Urinary bladder (tissue), 4 donors: ENCODE measurements at places on chromosomes 11 and 22. TPM values are rescaled to one million over a fixed set of nuclear protein-coding genes. Genes with fewer than 3 reads are reported as not detected.

DNA sequence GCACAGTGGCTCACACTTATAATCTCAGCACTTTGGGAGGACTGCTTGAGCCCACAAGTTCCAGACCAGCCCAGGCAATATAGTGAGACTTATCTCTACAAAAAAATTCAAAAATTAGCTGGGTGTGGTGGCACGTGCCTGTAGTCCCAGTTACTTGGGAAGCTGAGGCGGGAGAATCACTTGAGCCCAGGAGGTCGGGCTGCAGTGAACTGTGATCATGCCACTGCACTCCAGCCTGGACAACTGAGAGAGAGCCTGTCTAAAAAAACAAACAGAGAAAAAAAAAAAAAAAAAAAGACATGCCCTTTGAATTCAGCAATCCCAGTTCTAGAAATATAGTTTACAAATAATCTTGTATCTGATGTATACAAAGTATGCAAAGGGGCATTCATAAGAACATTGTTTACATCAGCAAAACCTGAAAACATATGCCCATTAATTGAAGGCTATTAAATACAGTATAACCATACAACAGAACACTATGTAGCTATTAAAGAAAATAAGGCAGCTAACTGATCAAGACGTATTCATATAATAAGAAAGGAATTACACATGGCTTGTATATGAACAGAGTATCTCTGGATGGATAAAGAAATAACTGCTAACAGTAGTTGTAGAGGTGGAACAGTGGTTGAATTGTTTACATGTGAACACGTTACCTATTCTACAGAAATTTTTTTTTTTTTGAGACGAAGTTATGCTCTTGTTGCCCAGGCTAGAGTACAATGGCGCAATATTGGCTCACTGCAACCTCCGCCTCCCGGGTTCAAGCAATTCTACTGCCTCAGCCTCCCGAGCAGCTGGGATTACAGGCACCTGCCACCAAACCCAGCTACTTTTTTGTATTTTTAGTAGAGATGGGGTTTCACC is 35.7 kb downstream of the CELF1 start:
- no peak for DNase-seq

DNA sequence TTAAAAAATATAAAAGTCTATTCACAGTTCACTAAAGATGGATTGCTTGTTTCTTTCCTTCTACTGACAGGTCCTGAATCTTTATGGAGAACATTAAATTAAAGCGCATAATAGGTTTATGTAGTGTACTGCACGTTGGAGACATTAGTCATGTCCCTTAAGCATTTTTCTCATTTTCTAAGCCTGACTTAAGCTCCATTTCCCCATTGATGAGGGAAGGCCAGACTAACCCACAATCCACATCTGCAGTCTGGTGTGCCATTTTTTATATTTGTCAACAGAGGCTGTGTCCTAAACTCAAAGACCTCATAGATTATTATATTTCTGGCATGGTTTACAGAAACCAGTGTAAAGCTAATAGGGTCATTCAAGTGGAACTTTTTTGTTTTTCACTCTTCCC is 39.9 kb downstream of the CADM1 start:
- no peak for DNase-seq

- DNase-seq: no peak
These were observed 36.8 kb downstream of the ARFGAP2 start for GRCh38 chr11:47139878-47140277.

DNA sequence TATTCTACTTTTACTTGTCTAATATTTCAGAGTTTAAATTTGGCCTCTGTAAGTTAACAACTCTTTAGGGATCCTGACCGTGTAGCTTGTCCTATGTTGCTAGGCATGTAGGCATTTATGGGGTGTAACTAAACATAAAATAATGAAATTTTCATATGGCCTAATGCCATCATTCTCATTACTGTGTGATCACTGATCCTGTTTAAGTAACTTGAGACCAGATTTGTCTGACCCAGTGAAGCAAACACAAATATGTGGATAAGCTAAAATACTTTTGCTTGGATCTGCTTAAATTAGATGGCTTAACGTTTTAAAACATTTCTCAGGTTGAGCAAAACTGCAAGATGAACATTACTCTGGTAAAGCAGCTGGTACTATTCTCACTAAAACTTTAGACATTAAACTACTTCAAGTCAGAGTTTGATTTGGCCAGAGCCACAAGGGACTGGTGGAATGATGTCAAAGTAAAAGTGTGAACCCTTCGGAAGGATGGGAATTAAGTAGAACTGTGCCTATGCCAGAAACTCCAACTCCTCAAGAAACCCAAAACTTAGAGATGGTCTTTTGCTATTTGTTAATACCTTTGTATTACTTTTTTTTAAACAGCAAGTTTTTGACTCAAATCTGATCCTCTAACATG is 12.5 kb downstream of the QSER1 start:
- DNase-seq: no peak

DNA sequence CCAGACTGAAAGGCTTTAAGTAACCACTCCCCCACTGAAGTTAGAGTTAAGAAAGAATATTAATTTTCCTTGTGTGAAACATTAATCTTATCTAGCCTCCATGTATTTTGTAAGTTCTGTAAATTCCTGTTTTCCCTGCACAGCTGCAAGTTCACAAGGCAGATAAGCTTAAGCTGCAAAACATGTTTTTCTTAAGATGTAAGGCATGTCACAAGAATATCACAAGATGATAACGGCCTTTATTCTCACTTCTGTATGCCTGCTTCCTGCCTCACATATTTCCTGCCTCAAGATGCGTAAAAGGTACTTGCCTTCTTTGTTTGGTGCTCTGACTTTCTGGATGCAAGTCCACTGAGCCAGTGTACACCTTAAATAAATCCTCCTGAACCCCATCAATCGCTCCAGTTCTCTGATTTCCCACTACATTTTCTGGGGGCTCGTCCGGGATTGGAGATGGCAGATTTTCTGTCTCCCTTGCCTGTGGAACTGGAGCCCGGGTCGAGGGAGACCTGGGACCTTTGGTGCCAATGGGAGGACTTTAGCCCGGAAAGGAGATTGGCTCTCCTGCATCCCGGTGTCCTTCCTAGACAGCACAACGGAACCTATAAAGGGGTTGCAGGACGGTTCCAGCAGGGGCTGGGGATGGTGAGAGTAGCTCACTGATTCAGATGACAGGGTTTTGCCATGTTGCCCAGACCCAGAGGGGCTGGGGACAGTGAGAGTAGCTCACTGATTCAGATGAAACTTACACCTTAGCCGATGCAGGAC is 30.2 kb downstream of the PPARA start:
- DNase-seq: no peak

DNA sequence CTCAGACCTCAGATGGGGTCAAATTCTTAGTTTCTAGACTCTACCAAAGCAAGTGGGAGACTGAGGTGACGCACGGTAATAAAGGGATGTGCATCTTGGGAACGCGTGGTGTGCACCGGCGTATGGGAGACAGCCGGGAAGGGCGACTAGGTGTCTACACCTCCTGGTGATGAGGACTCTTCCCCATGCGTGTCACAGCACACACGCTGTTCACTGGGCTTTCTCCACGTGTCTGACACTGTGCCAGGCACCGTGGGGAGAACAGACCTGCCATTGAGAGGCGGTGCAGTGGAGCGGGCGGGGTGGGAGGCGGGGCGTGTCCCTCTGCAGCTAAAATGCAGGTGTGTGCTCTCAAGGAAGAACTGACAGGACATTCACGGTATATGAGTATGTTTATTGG is 5.3 kb downstream of the FXYD6 start:
- DNase-seq: no peak

GRCh38 chr22:48055827-48056226 is 1293.4 kb downstream of the TBC1D22A start:
- no peak for DNase-seq

DNA sequence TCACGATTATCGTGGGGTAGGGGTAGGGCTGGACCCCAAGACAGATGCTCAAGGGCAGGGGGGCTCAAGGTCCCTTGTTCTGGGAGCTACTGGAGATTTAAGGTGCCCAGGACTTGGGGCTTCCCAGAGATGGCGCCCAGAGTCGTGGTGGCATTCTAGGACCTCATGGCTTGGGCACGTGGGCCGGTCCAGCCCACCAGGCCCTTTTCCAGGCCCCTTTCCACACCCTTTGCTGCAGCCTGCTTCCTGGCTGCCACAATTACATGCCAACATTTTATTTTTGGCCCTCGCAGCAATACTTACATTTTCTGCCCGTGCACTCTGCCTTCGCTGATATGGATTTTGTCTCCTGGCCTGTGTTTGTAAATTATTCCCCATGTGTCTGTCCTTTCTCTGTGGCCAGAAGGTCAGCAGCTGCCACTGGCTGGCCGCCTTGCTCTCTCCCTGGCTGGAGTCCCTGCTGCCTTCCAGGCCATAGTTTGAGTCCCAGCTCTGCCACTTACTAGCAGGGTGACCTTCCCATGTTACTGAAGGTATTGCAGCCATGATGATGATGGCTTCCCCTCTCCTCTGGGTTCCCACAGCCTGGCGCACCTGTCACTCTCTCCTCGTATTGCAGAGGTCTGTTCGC is 11.2 kb downstream of the MB start:
- no peak for DNase-seq

- DNase-seq: no peak
These were observed 4.8 kb downstream of the IGLL5 start for GRCh38 chr22:22892096-22893052.

GRCh38 chr22:41501209-41501608 is 32.3 kb downstream of the ACO2 start:
- DNase-seq: no peak

DNA sequence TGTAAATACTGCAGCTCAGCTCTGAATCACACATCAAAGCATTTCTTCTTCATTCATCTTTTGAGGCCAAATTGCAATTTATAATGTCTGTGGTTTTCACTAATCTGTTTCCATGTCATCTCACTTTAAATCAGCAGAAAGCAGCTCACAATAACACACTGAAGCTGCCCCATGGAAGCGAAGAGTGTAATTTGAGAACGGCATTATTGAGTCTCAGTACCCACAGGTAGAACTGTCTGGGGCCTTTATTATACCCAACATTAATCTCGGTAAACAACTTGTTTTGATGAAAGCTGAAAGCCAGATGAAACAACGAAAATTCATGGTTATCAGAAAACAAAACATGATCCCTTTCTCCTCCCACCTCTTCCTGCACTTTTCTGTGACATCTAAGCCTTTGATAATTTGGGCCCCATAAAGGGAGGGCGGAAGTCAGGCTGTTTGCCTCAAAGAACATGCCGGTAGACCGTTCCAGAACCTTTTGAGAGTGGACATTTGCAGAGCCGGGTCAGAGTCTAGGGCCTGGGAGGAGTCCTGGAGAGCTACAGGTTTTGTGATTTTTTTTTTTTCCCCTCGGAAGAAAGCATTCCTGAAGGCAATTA is 68.2 kb upstream of the SESN3 start:
- DNase-seq: no peak

DNA sequence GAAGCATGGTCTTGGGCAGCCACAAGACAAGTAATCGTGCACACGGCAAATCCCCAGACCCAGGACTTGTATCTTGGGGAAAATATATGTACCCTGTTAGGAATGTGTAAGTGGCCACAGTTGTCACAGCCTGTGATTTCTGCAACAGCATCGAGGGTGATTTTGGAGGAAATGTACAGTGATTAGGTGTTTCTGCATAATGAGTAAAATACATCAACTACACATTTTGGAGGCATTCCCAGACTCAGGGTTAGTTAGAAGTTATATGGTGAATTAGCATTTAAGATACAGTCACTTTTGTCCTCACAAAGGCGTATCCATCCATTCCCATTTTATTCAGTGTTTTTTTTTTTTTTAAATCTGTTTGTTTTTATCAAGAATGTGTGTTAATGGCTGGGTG is 28.4 kb downstream of the SUSD2 start:
- no peak for DNase-seq

DNA sequence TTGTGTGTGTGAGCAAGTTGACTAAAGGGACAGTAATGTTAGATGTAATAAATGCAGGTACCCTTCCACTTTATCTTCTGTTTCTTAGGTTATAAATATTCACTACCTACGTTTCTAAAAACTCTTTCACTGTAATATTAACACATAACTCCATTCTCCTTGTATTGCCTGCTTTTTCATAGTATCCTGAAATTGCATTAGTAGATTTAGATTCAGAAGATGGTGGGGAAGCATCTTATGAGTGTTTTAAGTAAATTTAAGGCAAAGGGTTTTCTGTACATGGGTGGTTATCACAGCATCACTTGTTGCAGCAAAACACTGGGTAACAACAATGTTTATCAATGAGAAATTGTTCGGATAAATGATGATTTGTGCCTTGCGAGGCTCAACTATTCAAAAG is 115.2 kb upstream of the VPREB1 start:
- no peak for DNase-seq

- DNase-seq: no peak
These were observed 32.7 kb upstream of the GLYATL1B start for GRCh38 chr11:59053387-59053786.

DNA sequence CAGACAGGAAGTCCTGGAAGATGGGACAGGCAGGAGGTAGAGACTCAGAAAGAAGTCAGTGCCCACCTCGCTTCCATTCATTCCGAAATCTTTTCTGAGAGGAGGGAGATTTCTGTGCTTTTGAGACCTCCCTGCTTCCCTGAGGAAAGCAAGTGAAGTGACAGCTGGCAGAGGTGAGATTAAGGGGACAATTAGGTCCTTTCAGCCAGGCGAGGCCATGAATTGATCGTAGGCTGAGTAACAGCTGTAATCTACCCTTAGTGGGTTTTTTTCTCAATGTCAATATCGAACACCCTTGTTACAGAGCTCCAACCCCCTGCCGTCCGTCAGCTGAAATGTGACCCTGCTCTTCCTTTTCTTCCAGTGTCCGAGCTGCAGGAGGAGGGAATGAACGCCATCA is 96.0 kb downstream of the PARVA start:
- no peak for DNase-seq

- DNase-seq: no peak
These were observed 37.7 kb downstream of the NF2 start for GRCh38 chr22:29641042-29641699.

- DNase-seq: no peak
These were observed 8.4 kb downstream of the KRTAP5-6 start for GRCh38 chr11:1705126-1706052.

The MS4A12 gene
- not detected for polyA plus RNA-seq

The HEPHL1 gene
- polyA plus RNA-seq: not detected

The RAG2 gene
- polyA plus RNA-seq: not detected

The PKP3 gene
- polyA plus RNA-seq: 8.4 TPM

The APOA1 gene
- polyA plus RNA-seq: 5.2 TPM

The ARHGAP8 gene
- 1.6 TPM for polyA plus RNA-seq

The GLYATL1 gene
- 0.41 TPM for polyA plus RNA-seq

The SLC17A6 gene
- not detected for polyA plus RNA-seq

The ABTB2 gene
- 4.4 TPM for polyA plus RNA-seq

The CDON gene
- polyA plus RNA-seq: 8.4 TPM

The LRP4 gene
- 2.4 TPM for polyA plus RNA-seq
